ENCODE measurements at places on chromosomes 4 and X.
A peak's percentile ranks its signal among the peaks of the same experiment; 100 is the strongest.

- DNase-seq: no peak
Measured at GRCh38 chrX:132413459-132413858, 75.4 kb downstream of the MBNL3 start.

GRCh38 chr4:74658116-74658515 lies 136.2 kb downstream of the BTC start:
- DNase-seq: no peak

DNA sequence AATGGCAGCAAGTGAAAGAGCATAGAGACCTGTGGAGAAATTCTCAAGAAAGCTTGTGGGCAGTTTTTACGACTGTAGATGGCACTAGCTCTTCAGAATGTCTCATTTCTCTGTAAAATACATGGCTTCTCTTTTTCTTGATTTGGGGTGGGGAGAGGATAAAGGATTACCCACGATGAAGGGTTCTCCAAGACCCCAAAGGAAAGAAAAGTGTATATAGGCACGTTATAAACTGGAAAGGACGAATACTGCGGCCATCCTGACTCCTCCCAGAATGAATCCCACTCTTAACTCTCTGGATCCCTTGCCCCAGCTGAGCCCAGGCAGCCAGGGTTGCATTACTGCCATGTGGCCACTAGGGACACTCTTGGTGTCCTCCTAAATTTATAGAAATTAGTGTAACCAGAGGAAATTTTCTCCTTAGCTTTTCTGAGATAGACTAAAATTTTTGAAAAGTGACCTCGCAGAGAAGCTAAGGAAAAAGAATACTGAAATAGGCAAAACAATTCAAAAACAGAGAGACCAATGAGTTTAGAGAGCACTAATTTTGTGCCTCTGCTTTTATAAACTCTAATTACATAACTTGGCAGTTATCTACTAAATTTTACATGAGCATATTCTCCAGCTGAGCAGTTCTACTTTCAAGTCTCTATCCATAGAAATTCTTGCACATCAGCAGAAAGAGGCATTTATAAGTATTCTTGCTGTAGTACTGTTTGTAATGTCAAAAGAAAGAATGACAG lies 37.8 kb upstream of the PCDH19 start:
- DNase-seq: no peak

- no peak for DNase-seq
Measured at GRCh38 chr4:31360786-31361185, 640.6 kb downstream of the PCDH7 start.

DNA sequence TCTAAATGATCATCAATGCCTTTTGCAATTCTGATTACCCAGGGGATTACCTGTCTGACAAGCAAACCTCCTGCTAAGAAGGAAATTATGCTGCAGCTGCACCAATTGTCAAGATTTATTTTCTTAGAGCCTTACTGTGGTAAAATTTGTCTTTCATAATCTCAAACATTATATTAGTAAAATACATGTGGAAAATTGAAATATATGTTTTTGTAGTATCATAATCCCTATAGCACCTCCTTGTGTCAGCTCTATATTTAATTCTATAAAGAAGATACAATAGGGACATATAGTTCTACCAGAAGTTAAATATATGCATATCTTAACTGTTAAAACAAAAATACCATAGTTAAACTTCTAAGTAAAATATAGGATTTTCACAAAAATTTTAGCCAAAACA lies 655.6 kb upstream of the PCDH10 start:
- no peak for DNase-seq

DNA sequence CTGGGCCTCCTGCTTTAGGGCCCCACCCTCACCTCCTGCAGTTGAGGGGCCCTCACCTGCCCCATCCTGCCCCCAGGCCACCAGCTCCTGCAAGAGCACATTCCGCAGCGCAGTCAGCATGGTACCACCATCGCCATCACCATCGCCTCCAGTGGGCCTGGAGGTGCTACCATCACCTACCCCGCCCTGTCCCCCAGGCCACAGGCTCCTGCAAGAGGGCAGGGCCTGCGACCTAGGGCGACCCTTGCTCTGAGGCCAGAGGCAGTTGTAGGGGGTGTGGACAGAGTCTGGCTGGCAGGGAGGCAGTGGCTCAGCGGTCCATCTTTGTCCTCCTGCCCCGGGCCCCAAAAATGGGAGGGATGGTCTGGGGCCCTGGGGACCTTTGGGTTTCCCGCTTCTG lies 3.9 kb upstream of the HAUS7 start:
- DNase-seq: no peak

- peak; percentile 40 for DNase-seq
Measured at GRCh38 chr4:54941994-54942552, 183.3 kb downstream of the KDR start.

GRCh38 chr4:109077505-109077904 lies 225.0 kb downstream of the COL25A1 start:
- DNase-seq: no peak

GRCh38 chr4:89353514-89353913 lies 45.9 kb upstream of the GPRIN3 start:
- DNase-seq: no peak

- DNase-seq: no peak
Measured at GRCh38 chr4:105436414-105436813, 37.4 kb downstream of the PPA2 start.

DNA sequence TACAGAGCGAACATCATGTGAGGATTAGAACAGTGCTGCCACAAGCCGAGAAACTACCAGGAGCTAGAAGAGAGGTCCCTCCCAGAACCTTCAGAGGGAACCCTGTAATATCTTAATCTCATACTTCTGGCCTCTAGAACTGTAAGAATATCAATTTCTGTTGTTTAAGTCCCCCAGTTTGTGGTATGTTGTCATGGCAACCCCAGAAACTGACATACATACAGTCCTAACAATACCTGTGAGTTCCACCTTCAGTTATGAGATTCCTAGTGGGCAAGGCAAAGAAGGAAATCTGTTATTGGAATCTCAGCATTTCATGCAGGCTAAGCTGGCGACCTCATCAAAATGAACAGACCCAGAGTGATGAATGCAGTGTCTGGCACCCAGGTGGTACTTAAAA lies 42.5 kb downstream of the ZBTB49 start:
- no peak for DNase-seq

DNA sequence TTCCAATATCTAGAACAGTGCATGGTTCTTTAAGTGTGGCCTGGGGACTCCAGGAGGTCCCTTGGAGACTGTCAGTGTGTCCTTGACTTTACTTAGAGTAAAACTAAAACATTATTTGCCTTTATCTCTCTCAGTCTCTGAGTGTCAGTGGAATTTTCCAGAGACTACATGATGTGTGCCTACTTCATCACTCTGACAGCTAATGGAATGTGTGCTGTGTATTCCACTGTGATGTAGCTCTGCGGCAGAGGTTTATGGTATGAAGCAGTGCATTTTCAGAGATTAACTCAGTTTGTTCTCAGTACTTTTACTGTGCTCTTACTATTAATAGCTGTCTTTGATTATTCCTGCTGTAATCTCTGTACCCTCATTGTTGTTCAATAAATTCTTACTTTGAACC lies 85.6 kb downstream of the MANBA start:
- DNase-seq: no peak

DNA sequence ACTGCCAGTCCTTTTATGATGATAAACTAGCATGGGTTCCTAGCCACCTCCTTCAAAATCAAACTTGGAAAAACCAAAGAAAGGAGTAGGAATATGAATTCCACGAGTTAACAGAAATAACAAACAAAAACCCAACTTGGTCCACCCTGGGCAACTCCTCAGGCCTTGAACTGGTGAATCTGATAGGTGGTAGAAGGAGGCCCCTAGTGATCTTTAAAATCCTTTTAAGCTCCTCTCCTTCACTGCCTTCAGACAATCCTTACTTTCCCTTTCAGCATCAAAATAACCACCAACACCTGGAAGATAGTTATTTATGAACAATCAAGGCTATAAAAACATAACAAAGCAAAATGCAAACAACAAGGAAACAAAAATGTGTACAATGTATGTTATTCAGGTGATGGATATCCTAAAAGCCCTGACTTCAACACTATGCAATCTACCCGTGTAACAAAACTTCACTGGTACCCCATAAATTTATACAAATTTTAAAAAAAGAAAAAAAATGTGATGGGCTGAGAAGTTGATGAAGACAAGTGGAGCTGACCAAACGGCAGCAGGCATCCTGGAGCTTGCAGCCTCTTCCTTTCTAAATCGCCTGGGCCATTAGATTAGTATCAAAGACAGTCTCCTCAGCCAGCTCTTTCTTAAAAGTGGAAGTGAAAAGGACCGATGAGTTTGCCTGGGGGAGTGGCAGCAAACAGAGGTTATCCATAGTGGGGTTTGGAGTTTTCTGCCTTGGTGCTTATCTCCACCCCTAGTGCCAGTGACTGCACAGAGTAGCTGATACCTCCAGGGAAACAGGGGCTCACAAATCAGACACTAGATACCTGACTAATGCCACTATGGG lies 179.6 kb downstream of the TMA16 start:
- no peak for DNase-seq

GRCh38 chr4:153257151-153257620 lies 52.9 kb downstream of the TRIM2 start:
- DNase-seq: no peak

- no peak for DNase-seq
Measured at GRCh38 chr4:109820563-109820962, 5.0 kb downstream of the GAR1 start.

DNA sequence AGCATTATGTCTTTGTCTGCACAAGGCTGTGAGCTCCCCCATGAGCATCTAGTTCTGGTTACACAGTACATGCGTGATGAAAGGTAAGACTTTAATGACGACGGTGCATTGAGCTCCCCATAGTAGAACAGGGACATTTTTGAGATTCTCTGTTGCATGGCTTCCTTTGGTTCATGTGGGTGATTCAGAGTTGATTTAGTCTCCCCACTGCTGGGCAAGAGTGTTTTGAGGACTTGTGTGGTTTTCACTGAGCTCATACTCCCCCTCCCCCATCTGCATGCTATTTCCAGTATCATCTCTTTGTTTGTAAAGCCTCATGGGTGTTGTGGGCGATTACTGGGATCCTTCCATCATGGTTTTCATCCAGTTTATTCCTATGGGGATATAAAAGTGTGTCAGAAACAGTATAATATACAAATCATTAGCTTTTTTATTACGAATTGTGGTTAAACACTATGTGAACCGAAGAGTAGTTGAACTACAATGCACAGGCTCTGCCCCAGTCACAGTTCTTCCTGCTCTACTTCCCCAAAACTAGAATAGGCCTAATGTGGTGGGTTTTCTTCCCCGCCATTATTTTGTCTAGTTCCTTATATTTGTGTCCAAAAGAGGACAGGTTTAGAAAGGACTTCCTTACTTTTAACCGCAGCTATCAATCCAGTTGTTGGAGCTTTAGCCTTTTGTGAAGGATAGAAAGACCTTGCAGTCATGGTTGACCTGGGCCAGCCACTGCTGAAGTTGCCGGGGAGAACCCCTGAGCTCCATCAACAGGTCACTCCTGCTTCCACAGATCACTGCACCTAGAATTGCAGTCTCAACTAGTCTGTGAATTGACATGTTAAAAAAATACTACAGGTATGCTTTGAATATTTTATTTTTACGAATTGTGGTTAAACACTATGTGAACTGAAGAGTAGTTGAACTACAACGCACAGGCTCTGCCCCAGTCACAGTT lies 30.4 kb downstream of the KIT start:
- DNase-seq: peak; percentile 18

DNA sequence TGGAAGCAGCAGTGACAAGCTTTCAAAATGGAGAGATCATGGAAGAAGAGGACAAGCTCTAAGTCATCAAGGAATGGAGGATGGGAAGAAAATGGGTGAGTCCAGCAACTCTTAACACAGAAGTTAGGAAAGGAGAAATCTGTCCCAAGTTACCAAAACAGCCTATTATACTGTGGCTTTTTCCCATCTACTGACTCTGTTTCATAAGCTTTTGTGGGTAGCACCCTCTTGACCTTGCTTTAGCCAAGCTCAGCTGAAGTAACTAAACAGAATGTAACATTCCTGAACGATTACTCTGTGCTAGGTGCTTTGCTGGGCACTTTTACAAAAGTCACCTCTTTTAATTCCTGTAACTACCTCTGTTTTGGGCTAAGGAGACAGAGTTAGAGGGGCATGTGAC lies 54.9 kb downstream of the MAP7D2 start:
- no peak for DNase-seq

- DNase-seq: no peak
Measured at GRCh38 chr4:10667701-10668326, 16.8 kb downstream of the CLNK start.

- no peak for DNase-seq
Measured at GRCh38 chrX:10356979-10357378, 200.2 kb downstream of the CLCN4 start.
